T-helper 22 cell (primary cell): ENCODE measurements at places on chromosomes 12 and 14.

DNA sequence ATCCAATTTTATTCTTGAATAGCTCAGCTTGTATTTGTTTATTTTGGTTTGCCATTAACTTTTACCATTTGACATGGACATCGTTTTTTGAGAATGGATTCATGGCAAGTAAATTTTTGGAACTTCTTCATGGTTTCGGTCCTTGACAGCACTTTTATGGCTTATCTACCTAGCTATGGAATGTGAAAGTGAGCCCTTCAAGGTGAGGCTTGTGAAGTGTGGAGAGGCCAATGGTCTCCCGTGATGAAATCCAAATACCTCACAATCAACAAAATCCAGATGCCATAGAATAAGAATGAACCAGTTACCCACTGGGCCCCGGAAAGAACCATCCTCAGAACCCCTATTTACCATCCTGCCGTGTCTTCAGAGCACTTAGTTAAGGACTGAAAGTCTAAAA lies 978.8 kb downstream of the FSCB start:
- DNase-seq = no peak

DNA sequence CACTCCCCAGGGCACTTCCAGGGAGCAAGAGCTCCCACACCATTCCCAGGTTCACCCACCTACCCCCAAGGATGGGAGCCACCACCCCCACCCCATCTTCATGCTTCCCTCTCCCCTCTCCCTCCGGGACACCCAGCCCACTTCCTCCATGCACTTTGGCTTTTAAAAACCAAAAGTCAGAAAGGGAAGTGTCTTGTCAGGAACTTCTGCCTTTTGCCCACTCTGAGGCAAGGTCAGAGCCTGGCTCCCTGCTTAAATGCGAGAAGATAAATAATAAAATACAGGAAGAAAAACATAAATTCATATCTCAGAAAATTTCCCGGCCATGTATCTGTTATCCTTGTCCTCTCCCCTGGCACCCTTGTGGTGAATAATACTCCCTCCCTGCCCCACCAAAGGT lies 81.6 kb downstream of the PTGER2 start:
- DNase-seq = no peak

DNA sequence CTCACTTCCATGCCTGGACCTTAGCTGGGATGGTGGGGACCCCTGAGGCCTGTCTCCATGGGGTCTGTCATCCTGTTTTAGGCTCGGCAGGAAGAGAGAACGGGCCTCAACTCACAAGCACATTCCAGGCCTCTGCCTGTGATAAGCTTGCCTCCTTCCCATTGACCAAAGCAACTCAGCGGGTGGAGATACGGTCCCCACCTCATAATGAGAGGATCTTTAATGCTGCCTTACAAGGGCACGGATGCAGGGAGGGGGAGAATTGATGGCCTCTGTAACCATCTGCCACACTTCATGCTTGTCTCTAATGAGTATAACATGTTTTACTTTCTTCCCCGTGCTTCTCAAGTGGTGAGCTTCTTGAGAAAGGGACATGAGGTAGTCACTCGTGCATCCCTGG lies 50.0 kb downstream of the GLT1D1 start:
- no peak for DNase-seq

GRCh38 chr12:87685696-87686095 lies 343.5 kb downstream of the C12orf50 start:
- no peak for DNase-seq

- no peak for DNase-seq
Observed at GRCh38 chr12:95323212-95323611, 105.6 kb downstream of the VEZT start.

- DNase-seq = no peak
Observed at GRCh38 chr14:90412058-90412457, 15.2 kb downstream of the CALM1 start.

GRCh38 chr12:52532636-52533035 lies 12.4 kb upstream of the KRT5 start:
- no peak for DNase-seq
